Fibroblast of skin of abdomen (primary cell): ENCODE measurements at places on chromosomes 2 and 18.
A peak's percentile ranks its signal among the peaks of the same experiment; 100 is the strongest.

- DNase-seq: no peak
Observed at GRCh38 chr2:231429901-231430300, 34.4 kb downstream of the NCL start.

GRCh38 chr18:57789759-57790158 is 13.4 kb downstream of the ATP8B1 start:
- no peak for DNase-seq

- no peak for DNase-seq
Observed at GRCh38 chr2:72062336-72062735, 85.3 kb downstream of the CYP26B1 start.

- DNase-seq: no peak
Observed at GRCh38 chr18:23540867-23541266, 37.6 kb downstream of the RMC1 start.

- DNase-seq: no peak
Observed at GRCh38 chr2:74089816-74090745, 57.6 kb downstream of the BOLA3 start.

DNA sequence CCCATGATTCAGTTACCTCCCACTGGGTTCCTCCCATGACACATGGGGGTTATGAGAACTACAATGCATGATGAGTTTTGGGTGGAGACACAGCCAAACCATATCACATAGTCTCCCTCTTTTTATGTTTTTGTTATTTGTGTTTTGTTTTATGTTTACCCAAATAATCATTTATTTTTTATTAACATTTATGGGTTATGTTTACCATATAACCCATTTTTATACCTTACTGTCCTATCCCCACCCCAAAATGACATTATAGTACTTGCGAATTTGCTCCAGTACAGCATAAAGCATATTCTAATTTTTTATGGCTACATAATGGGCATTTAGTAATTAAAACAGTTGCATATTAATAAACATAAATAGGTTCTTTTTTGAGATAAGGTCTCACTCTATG is 61.9 kb upstream of the TTC27 start:
- DNase-seq: no peak

- peak; percentile 51 for DNase-seq
Observed at GRCh38 chr2:119823734-119824334, 64.1 kb downstream of the PTPN4 start.

- no peak for DNase-seq
Observed at GRCh38 chr2:73238149-73238548, 4.0 kb downstream of the CCT7 start.

DNA sequence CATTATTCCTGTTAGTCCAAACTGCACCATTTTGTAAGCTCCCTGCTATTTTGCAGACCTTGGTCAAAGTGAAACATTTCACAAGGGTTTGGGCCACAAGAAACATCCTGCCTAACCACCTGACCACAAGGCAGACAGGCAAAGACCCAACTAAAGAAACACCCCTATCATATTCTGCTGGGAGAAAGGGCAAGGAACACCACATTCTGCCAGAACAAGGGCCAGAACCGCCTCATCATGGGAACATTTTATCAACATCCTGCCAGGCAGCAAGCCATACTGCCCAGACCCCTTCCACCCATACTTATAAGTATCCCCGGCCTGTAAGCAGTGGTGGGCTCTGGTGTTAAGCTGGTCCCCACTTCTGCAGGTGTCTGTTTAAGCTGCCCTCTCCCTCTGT is 12.0 kb upstream of the RAB31 start:
- no peak for DNase-seq

GRCh38 chr18:11927497-11927896 is 19.4 kb upstream of the MPPE1 start:
- no peak for DNase-seq

DNA sequence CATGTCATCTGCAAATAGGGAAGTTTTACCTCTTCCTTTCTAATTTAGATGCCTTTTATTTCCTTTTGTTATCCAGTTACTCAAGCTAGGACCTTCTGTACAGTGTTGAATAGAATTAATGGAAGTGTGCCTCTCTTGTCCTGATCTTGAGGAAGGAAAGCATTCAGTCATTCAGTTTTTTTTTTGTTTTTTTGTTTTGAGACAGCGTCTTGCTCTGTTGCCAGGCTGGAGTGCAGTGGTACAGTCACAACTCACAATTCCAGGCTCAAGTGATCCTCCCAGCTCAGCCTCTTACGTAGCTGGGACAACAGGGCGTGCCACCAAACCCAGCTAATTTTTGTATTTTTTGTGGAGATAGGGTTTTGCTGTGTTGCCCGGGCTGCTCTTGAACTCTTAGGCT is 203.9 kb upstream of the ALPP start:
- DNase-seq: no peak

DNA sequence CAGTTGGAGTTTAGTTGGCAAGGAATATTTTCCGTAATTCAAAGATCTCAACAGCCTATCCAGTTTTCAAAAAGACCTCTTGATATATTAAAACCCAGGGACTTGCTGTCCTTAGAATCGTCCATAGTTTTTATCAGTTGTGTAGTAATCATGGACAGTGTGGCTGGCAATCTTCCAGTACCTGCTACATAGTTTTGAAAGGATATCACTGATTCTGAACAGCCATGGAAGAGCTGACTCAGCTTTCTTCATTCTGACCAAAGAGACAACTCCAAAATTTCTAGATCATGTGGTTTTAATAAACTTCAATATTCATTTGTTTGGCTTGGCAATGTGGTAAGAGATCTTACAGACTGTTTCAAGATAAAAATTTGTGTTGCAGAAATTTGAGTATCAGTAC is 616.7 kb downstream of the TDRD15 start:
- peak; percentile 63 for DNase-seq

- no peak for DNase-seq
Observed at GRCh38 chr2:196182439-196183171, 11.2 kb upstream of the STK17B start.

- DNase-seq: no peak
Observed at GRCh38 chr2:219244789-219245147, 476 bp downstream of the GLB1L start.

- DNase-seq: no peak
Observed at GRCh38 chr18:58162127-58162526, 118.1 kb downstream of the NEDD4L start.

GRCh38 chr2:217142649-217143266 is 282.9 kb upstream of the TNP1 start:
- no peak for DNase-seq

DNA sequence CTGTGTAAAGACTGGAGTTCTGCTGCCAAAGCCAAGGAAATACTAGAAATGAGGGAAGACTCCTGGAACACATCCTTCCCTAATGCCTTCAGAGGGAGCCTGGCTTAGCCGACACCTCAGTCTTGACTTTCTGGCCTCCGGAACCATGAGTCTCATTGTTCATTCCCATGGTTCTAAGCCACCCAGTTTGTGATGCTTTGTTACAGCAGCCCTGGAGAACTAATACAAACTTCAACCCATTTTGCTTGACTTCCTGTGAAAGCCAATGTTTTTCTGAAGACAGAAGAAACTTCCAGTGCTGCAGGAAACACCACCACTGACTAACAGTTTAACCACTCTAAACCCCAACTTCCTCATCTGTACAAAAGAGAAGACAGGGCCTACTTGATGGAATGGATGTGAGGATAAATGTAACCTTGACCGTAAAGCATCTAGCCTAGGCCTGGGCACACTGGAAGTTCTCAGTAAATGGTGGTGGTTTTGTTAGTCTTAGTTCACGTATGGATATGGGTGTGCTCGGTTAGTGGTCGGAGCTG is 85.9 kb upstream of the RFX8 start:
- no peak for DNase-seq
